NB4 (cell line): ENCODE measurements at places on chromosomes 7 and 10.
A peak's percentile ranks its signal among the peaks of the same experiment; 100 is the strongest.

GRCh38 chr10:125149036-125149679, 11.2 kb downstream of the CTBP2 start:
- peak; percentile 34 for DNase-seq

DNA sequence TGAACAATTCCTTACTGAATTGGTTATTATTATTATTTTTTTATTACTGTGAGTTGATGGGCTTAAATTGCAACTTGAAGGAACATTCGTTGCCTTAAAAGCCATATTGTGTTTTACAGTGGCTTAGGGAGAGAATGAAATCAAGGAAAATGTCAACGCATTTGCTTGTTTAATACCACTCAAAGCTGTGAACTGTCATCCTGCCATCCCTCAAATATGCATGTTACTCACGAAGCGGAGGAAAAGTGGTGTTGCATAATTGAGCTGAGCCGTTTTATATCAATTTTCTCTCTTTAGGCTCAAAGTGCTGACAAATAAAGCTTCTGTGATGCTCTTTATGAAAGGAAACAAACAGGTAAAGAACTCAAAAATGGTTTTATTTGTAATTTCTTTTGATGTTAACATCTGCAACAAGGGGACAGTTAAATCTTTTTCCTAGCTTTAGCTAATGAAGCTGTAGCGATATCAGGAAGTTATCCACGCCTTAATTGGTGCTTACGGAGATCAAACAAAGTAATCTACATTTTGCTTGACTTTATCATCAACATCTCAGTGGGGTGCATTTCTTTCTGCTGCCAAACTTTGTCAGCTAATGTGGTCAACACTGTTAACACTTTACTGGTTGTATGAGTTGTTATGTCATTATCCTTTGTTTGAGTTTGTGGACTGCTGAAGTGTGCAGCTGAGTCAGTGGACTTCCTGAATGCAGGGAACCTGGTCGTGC, 33.1 kb downstream of the GLRX3 start:
- no peak for DNase-seq

GRCh38 chr10:60399328-60399727, 9.7 kb upstream of the ANK3 start:
- no peak for DNase-seq

GRCh38 chr10:132939957-132940790, 2.2 kb downstream of the CFAP46 start:
- peak; percentile 72 for DNase-seq

DNA sequence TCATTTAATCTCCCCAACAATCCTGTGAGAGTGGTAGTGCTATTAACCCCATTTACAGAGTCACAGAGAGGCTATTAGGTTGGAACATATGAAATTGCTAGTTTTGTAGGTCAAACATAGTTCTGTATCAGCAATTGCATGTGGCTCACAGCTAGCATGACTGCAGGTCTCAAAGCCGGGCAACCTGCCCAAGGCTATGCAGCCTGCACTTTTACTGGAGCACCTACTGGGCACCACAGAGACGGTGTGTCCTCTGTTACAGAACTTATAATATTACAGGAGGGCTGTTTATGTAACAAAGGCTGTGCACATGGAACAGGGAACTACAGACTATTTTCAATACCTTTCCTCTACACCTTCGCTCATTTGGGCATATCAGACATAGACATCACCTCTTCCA, 355.8 kb downstream of the RPS24 start:
- DNase-seq, result no peak
